ENCODE measurements at places on chromosomes 4 and X. TPM values are rescaled to one million over a fixed set of nuclear protein-coding genes. Genes with fewer than 3 reads are reported as not detected.

Gene ADH6
- not detected for total RNA-seq

Gene F11
- total RNA-seq, result not detected

Gene LPAR4
- total RNA-seq, result not detected

Gene ENOPH1
- total RNA-seq, result 26.1 TPM

Gene MAOB
- total RNA-seq, result not detected

Gene BDH2
- 20.1 TPM for total RNA-seq

GRCh38 chr4:79178760-79179159 lies 147.1 kb downstream of the NAA11 start:
- no peak for DNase-seq

GRCh38 chrX:151363316-151363715 lies 33.7 kb upstream of the VMA21 start:
- no peak for DNase-seq

GRCh38 chrX:149267878-149268813 lies 237.0 kb downstream of the IDS start:
- no peak for DNase-seq

- DNase-seq, result no peak
Measured at GRCh38 chr4:183906489-183906738, 1.3 kb downstream of the STOX2 start.

- no peak for DNase-seq
Measured at GRCh38 chr4:2534904-2535375, 1.5 kb upstream of the FAM193A start.

GRCh38 chr4:80184825-80185756 lies 12.2 kb upstream of the PRDM8 start:
- DNase-seq, result peak; percentile 29

DNA sequence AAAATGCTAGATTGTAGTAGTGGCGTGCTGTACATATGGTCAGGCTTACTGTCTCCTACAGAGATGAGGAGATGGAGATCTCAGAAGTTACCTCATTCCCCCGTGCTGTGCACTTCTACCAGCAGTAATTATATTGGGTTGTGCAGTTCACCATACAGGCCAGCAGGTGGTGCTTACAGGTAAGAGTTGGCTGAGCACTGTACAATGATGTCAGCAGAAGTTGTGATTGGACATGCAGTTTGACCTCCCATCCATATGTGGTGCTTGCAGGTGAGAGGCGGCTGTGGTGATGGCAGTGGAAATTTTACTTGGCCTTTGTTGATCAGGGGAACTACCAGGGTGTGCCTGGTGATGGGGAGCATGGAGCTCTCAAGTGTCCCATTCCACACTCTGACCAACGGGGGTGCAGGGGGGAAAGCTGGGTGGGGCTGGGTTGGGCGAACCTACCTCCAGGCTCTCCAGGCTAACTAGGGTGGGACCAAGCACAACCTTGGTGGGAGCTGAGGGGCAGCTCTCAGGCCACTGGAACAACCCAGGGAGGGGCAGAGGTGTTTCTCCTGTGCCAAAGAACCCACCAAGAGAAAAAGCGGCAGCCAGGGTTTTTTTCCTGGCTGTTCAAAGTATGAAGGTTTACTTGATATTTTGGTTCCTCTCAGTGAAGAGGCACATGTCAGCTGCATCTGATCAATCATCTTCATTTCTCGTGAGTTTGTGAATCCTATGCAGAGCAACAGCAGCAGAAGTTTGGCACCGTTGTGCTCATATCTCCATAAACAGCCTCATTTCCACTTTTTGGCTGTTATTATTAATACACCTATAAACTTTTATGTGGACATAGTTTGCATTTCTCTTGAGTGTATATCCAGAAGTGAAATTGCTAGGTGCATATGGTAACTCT lies 73.8 kb upstream of the FREM3 start:
- DNase-seq, result no peak

DNA sequence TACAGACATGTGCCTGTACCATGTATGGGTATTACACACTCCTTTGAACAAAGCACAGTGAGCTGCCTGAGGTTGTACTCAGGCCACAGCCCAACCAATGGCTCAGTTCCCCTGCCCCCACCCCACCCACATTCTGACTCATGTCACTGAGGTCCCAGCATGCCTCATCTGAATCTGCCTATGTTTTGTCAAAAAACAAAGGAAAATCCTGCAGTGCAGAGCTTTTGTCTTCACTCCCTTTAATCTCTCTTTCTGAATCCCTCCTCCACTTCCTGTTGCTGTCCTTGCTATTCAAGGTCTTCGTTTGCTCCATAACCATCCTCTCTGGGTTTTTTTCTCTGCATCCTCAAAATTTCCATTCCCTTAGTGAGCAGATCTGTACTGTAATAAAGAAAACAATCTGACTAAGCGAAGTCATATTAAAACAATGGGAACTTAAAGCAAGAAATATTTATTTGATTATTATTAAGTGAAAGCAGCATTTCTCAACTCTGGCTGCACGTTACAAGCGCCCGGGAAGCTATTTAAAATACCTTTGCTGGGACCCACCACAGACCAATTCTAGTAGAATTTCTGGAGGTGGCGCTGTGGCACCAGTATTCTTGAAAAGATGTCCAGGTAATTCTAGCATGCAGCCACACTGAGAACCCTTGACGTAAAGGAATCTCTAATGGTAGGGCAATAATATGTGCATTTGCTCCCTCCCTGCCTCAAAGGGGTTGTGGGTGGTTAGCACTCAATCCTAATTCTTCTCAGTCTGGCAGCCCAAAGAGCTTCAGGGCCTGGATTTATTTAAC lies 8.7 kb downstream of the GUCY2F start:
- no peak for DNase-seq

GRCh38 chrX:19566359-19567222 lies 51.3 kb upstream of the MAP3K15 start:
- no peak for DNase-seq

- no peak for DNase-seq
Measured at GRCh38 chrX:10450959-10451355, 169.4 kb downstream of the MID1 start.

GRCh38 chr4:27790911-27791310 lies 930.3 kb downstream of the STIM2 start:
- DNase-seq, result no peak

Data from CD4-positive, alpha-beta memory T cell (primary cell).